ENCODE measurements at places on chromosomes 11 and 22. TPM values are rescaled to one million over a fixed set of nuclear protein-coding genes. Genes with fewer than 3 reads are reported as not detected.

DNA sequence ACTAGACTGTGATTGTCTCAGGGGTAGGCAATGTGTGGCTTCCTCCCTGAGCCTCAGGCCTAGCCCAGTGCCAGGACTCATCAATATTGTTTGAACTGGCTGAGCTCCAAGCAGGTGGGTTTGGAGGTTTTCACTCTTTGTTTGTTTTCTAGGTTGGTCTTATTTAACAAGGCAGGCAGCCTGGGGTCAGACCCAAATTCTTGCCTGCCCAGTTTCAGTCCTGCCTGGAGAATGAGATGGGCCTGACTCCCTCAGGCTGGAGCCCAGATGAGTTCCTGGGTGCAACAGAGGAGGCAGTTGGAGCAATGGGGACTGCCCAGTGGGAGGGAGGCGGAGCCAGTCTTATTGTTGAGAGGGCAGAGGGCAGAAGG lies 28.3 kb upstream of the TP53I11 start:
- no peak for DNase-seq

- no peak for DNase-seq
Measured at GRCh38 chr11:68661697-68662603, 22.4 kb upstream of the GAL start.

GRCh38 chr22:36281781-36282327 lies 28.9 kb downstream of the APOL1 start:
- DNase-seq, result no peak

DNA sequence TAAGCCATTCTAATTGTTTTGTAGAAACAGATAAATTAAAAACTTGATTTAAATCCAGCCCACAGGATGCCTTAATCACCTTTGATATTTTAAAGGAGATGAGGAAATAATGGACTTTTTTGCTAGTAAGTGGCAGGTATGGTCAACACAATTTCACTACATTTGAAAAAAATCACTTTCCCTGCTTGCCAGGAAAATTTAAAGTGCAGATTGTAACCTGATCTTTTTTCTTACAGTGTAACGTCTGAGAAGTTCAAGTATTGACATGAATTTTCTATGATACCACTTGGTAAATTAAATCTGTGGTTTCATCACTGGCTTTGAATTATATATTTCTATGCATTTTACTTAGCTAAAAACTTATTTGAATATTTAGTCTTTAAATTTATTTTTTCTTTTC lies 65.3 kb downstream of the ARHGEF12 start:
- no peak for DNase-seq

Gene APOBEC3A
- not detected for total RNA-seq

Gene CASP1
- 132 TPM for total RNA-seq

Data from activated CD4-positive, alpha-beta memory T cell treated with anti-CD3 and anti-CD28 coated beads, Interleukin-2, amount 10 ng/mL, durations not matched to agents 7 days and 5 days (primary cell).